ENCODE measurements at places on chromosomes 6 and 20.

DNA sequence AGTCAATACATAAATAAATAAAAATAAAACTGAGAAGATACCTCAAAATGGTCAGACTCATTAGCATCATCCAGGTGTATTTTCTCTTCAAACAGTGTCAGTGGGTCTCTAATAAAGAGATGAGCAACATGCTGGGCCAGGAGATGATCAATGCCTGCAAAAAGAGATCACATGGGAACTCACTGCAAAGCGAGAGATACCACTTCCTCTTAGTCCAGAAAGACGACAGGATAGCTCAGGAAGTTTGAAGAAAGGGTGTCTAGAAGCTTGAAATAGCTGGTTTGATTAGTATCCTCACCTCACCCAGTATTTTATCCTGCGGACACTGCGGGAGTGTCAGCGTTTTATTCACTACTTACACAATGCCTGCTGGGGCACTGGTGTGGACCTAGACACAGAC is 38.0 kb downstream of the GCLC start:
- no peak for DNase-seq

- DNase-seq, result no peak
Measured at GRCh38 chr6:87799651-87800050, 97.6 kb upstream of the AKIRIN2 start.

GRCh38 chr6:4128072-4128471 is 7.3 kb downstream of the ECI2 start:
- DNase-seq, result no peak

GRCh38 chr6:33630014-33630413 is 8.9 kb downstream of the ITPR3 start:
- DNase-seq, result no peak

GRCh38 chr20:18172379-18172778 is 34.7 kb downstream of the KAT14 start:
- no peak for DNase-seq

- DNase-seq, result no peak
Measured at GRCh38 chr6:11096109-11096508, 2.5 kb downstream of the SMIM13 start.

GRCh38 chr20:46580613-46581205 is 30.3 kb upstream of the OCSTAMP start:
- DNase-seq, result no peak

DNA sequence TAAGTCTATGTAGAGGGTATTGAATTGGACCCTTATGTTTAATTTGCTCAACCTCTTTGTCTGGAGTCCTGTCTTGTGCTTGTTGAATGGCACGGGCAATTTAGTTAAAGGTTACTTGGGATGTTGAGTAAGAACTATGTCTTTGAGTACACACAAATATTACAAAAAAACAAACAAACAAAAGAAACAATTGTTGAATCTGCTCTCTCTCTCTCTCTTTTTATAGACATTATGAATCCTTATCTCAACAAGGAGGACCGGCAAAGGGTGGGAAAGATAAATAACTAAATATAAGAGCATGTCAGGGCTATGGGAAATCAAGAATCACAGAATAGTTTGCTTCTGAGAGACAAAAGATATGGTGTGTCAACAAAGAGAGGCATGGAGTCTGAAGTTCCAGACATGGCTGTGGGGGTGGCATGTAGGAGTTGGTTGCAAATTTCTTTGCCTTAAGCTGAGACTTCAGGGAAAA is 608.6 kb downstream of the UTRN start:
- DNase-seq, result no peak
